ENCODE measurements at places on chromosomes 13 and 19. TPM values are rescaled to one million over a fixed set of nuclear protein-coding genes. Genes with fewer than 3 reads are reported as not detected.

Gene ZNF763
- 1.3 TPM for total RNA-seq

Gene SLC1A5
- 213 TPM for total RNA-seq

GRCh38 chr13:76725211-76725610 lies 161.0 kb downstream of the KCTD12 start:
- DNase-seq: no peak

- no peak for DNase-seq
These were observed 212.2 kb downstream of the NHLRC3 start for GRCh38 chr13:39250440-39250839.

GRCh38 chr13:110306960-110307766 lies at the start of the genes COL4A1 and COL4A2:
Gene COL4A1, minus strand, starts transcription at chr13:110307157. Its CDS starts 130 bp downstream, at chr13:110307027.
Gene COL4A2, plus strand, starts transcription at chr13:110307284. Its CDS starts 620 bp downstream, at chr13:110307904.
- no peak for DNase-seq

DNA sequence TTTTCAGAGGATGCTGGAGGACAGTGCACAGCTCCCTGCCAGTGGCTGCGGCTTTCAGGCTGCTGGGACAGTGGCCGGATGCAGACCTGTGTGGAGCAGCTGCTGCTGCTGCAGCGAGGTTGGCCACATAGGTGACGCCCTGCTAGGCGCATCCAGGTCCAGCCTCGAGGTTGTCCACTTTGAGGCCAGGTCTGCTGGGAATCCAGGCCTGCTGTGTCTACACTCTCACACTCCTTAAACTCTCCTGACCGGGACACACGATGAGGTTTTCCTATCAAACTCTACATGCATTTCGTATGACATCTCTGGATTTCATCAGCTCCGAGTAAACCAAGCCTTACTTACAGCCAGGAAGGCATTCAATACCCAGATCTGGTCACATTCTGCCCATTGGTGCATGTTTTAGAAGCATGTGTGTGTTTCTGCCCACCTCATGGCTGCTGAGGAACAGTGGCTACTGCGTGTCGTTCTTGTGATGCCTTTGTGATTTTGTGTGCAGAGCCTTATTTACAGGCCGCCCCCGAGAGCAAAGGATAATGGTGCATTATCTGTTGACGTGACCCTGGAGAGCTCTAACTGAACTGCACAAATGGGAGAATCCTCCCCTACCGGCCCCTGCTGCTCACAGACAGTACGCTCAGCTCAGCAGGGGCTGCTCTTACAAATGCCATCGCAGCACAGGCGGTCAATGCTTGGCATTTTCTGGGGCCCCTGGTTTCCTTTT lies 12.3 kb upstream of the MCF2L start:
- no peak for DNase-seq

Measured in kidney epithelial cell (primary cell).